ENCODE measurements at places on chromosomes 13 and 19.

DNA sequence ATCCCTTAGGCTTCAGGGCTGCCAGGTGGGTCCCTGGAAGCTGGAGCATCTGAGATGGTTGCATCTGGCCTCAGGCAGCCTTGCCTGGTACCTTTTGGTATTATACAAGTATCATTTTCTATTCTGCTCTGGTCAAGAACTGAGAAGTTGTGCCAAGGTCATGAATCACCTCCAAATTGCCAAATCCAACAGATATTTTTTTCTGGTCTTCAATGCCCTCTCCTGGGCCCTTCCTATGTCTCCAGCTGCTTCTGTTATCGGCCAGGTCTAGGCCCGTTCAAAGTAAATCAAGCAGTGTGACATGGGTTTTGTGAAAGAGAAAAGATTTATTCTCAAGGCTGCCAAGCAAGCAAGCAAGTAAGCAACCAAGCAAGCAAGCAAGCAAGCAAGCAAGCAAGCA lies 271.1 kb upstream of the MAB21L1 start:
- DNase-seq, result no peak

DNA sequence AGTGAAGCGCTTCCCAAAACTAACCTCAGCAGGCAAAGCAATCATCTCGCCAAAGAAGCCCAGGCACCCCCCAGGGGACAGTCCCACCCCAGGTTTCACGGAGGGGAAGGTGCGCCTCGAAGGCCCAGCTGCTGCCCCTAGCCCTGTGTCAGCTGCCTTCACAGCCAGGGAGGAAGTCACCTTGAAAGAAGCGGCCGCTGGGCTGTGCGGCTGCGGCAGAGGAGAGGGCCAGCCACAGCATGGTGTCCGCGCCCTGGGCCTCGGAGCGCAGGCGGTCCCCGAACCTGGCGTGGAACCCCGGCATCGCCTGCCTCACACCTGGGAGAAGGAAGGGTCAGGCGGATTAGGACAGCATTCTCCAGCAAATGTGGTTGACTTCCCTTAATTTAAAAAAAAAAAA lies 35.0 kb downstream of the DHRS12 start:
- no peak for DNase-seq

- peak; percentile 91 for DNase-seq
These were observed 8.7 kb upstream of the IGFL3 start for GRCh38 chr19:46133101-46133627.

- DNase-seq, result no peak
These were observed 3.4 kb downstream of the MAP2K7 start for GRCh38 chr19:7907122-7907521.
